ENCODE measurements at places on chromosomes 7 and 10. TPM values are rescaled to one million over a fixed set of nuclear protein-coding genes. Genes with fewer than 3 reads are reported as not detected.

TRIM74 gene
- not detected for total RNA-seq

DNA sequence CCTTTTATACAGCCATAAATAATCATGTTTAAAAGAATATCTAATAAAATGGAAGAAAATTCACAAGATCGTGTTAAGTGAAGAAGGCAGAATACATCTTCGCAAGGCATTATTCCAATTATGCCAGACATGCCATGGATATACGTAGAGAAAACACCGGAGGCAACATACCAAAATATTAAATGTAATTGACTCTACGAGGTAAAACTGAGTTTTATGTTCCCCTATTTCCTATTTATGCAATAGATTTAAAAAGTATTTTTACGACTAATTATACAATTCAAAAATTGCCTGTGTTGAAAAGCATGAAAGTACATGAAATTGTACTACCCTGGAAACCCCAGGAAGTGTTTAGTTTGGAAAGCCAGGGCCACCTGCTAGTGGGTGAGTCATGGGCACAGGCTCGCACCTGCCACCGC lies 936 bp upstream of the REPIN1 start:
- no peak for DNase-seq

- DNase-seq, result no peak
Observed at GRCh38 chr7:118836933-118837332, 612.4 kb downstream of the ANKRD7 start.

GRCh38 chr7:85924062-85924461 lies 719.6 kb upstream of the GRM3 start:
- DNase-seq, result no peak

DNA sequence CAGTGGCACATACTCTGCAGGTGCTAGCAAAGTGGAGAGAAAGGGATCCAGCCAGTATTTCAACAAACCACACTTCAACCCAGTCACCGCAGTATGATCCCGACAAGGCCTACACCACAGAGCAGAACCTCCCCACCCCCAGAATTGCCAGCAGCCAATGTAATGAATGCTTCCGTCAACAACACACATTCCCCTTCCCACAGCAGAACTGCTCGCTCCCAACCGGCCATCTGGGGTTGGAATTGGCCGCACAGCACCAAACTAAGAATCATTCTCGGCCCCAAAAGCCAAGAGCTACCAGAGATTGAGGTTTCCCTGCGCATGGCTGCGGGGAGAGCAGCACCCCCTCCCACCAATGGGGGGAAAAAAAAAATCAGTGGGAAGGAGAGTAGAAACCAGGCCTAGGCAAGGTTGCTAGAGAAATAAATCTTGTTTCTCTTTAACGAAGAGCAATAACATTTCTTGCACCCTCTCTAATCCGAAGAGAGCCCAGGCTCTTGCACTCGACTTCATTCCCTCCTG lies 1.1 kb downstream of the WASL start:
- peak; percentile 37 for DNase-seq
